A549 treated with ZK216348 at 1 μM for 4 hours (cell line): ENCODE measurements at places on chromosomes 1 and 21. TPM values are rescaled to one million over a fixed set of nuclear protein-coding genes. Genes with fewer than 3 reads are reported as not detected.

C1orf116 gene
- 3.6 to 7.4 TPM (median 5.8 TPM) in 5 replicates for total RNA-seq

GSTM5 gene
- not detected in 5 replicates for total RNA-seq

COL9A2 gene
- 0.23 to 0.48 TPM (median 0.24 TPM) in 3 of 5 replicates, not detected in the others for total RNA-seq

TIPRL gene
- 25.6 to 43.3 TPM (median 30.4 TPM) in 5 replicates for total RNA-seq

NECTIN4 gene
- total RNA-seq: 0.81 to 2.9 TPM (median 2.0 TPM) in 5 replicates

FCRLB gene
- total RNA-seq: 1.1 to 2.0 TPM (median 1.8 TPM) in 5 replicates

CCDC27 gene
- total RNA-seq: not detected in 5 replicates

PLA2G2D gene
- not detected in 5 replicates for total RNA-seq

LEMD1 gene
- total RNA-seq: not detected in 5 replicates

LMNA gene
- 487 to 742 TPM (median 732 TPM) in 5 replicates for total RNA-seq

OR2AK2 gene
- total RNA-seq: not detected in 5 replicates

RHOC gene
- total RNA-seq: 360 to 386 TPM (median 367 TPM) in 5 replicates

CSF3R gene
- total RNA-seq: not detected in 5 replicates

BNIPL gene
- total RNA-seq: 0.07 to 0.27 TPM (median 0.09 TPM) in 3 of 5 replicates, not detected in the others

FCAMR gene
- total RNA-seq: 0.14 TPM in 1 of 5 replicates, not detected in the others

APCS gene
- total RNA-seq: not detected in 5 replicates

PROK1 gene
- not detected in 5 replicates for total RNA-seq

LRRC53 gene
- not detected in 5 replicates for total RNA-seq

SLAMF8 gene
- 0.11 to 0.12 TPM in 2 of 5 replicates, not detected in the others for total RNA-seq

IVL gene
- total RNA-seq: 0.15 TPM in 1 of 5 replicates, not detected in the others

CRP gene
- not detected in 5 replicates for total RNA-seq

CYP4X1 gene
- total RNA-seq: not detected in 5 replicates

SPRR3 gene
- total RNA-seq: not detected in 5 replicates

FASLG gene
- not detected in 5 replicates for total RNA-seq

PLCH2 gene
- 0.23 to 0.48 TPM (median 0.25 TPM) in 5 replicates for total RNA-seq

VWA5B1 gene
- total RNA-seq: not detected in 5 replicates

OR2L5 gene
- total RNA-seq: not detected in 5 replicates

NBPF20 gene
- total RNA-seq: 3.0 to 4.4 TPM (median 3.2 TPM) in 5 replicates

PHGDH gene
- 60.6 to 96.5 TPM (median 84.3 TPM) in 5 replicates for total RNA-seq

NUP133 gene
- total RNA-seq: 17.3 to 27.2 TPM (median 23.2 TPM) in 5 replicates

NADK gene
- 25.1 to 43.3 TPM (median 39.8 TPM) in 5 replicates for total RNA-seq

HMCN1 gene
- total RNA-seq: 0.03 to 0.42 TPM (median 0.07 TPM) in 5 replicates
